Gastrocnemius medialis (tissue), 4 donors: ENCODE measurements at places on chromosomes 3 and 15. TPM values are rescaled to one million over a fixed set of nuclear protein-coding genes. Genes with fewer than 3 reads are reported as not detected.

GRCh38 chr3:107275511-107275910 lies 101.7 kb upstream of the CCDC54 start:
- no peak overlapping the region for H3K4me3 ChIP-seq
- H3K27me3 ChIP-seq, result no peaks in the 10 kb centered on the region
- no peak overlapping the region for H3K27ac ChIP-seq

DNA sequence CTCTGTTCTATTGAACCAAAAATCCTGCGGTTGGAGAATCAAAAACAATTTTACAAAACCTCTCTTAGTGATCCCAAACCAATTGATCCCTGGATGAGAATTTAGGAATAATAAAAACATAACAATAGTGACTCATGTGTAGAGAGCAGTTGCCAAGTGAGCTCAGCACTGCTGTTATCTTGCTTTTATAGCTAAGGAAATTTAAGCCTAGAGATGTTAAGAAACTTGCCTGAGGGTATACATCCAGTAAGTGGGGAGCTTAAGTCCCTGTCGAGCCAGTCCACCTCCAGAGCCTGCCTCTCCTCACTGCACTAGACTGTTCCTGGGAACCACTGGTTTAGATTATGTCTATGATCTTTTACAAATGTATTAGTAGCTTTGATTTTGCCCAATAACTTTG lies 358.4 kb upstream of the LMCD1 start:
- no peaks in the 10 kb centered on the region for H3K36me3 ChIP-seq
- no peak overlapping the region for H3K4me3 ChIP-seq
- no peak for DNase-seq
- no peaks in the 10 kb centered on the region for H3K4me1 ChIP-seq

P2RY12 gene
- total RNA-seq, result 0.56 TPM

GRCh38 chr3:189232790-189233189 lies 61.0 kb downstream of the TPRG1 start:
- no peaks in the 10 kb centered on the region for H3K4me1 ChIP-seq
- no peaks in the 10 kb centered on the region for H3K27me3 ChIP-seq
- no peak overlapping the region for H3K4me3 ChIP-seq

GRCh38 chr15:67107014-67107812 lies 41.8 kb downstream of the SMAD3 start:
- no peak overlapping the region for H3K4me3 ChIP-seq
- DNase-seq, result peak; percentile 82
- H3K27me3 ChIP-seq, result no peaks in the 10 kb centered on the region
- peaks cover 90% of the 10 kb centered on the region for H3K4me1 ChIP-seq
- H3K36me3 ChIP-seq, result no peaks in the 10 kb centered on the region
- H3K27ac ChIP-seq, result peak overlapping the region; percentile 93
